ENCODE measurements at places on chromosomes 5 and 9.

- DNase-seq = no peak
Measured at GRCh38 chr5:140162781-140163180, 12.2 kb upstream of the CYSTM1 start.

- no peak for DNase-seq
Measured at GRCh38 chr5:108917596-108917995, 169.9 kb downstream of the FER start.

DNA sequence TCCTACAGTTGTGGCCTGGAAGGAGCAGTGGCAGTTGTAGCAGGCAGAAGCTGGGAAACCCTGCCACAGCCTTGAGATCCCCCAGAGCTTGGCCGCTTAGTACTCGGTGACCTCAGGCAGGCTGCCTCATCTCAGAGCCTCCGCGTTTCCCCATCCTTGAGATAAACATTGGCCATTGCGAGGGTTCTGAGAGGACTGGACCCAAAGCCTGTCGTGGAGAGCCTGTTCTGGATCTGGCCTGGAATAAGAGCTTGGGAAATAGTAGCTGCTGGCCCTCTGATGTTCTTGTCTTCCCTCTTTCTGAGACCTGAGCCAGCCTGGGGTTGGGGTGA is 1.3 kb downstream of the MIGA2 start:
- no peak for DNase-seq

- DNase-seq = no peak
Measured at GRCh38 chr5:107268241-107268640, 402.5 kb downstream of the EFNA5 start.

GRCh38 chr5:33611877-33612276 is 171.1 kb downstream of the TARS1 start:
- DNase-seq = no peak

GRCh38 chr9:20048985-20049384 is 260.1 kb upstream of the SLC24A2 start:
- DNase-seq = no peak
